ENCODE measurements at places on chromosomes 5 and 9.
A peak's percentile ranks its signal among the peaks of the same experiment; 100 is the strongest.

DNA sequence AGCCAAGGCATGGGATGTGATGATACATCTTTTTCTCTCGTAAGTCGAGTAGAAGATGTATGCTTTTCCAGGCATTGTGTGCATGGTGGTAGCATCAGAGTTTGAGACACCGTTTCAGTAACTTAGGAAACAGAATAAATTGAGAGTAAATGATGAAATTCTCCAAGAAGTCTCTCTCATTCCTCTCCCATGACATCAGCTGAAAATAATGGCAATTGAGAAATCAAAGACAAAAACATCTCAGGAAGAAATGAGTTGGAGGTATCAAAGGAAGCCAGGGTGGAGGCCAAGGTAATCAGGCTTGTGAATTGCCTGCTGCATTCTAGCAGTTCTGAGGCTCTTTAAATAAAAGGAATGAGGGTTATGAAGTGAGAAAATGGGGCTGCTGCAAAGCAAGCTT, 53.9 kb downstream of the SGCD start:
- DNase-seq, result no peak

DNA sequence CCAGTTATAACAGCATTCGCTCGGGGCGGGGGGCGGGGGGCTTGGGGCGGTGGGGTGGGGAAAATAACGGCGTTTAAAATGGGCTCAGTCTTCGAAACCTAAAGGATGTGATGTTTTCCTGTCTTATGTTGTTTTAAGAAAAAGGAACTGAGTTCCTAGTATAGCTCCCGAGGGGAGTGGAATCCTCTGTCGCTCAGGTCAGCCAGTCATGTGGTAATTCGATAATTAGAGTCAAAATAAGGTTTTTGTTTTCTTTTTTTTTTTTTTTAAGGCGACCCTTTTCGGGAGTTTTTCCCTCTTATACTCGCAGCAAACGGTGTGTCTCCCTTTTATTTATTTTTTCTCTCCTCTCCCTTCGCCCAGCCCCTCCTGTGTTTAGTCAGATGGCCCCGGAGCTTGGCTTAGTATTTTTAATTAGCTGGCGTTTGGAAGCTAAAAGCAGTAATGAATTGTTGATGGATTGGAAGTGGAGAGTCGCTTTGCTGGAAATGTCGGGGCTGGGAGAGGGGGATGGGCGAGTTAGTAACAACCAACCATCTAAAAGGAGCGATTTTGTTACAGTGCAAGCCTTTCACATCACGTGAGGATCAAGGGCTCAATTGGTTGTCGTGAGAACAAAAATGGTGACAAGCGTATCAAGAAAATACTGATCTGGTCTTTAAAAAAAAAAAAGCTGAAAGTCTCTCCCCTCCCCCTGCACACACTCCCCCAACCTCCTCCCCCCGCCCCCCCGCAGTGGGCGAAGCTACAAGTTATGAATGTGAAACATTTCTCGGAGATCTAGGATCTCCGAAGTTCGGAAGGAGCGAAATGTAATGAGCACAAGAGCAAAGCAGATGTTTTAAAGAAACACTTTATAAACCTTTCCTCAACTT, 714 bp upstream of the ZNF608 start:
- DNase-seq, result peak; percentile 56

GRCh38 chr9:23219471-23219870, 606.6 kb downstream of the ELAVL2 start:
- DNase-seq, result no peak

- no peak for DNase-seq
Measured at GRCh38 chr9:104905931-104906330, 22.0 kb downstream of the ABCA1 start.

GRCh38 chr9:21331676-21332402, 3.4 kb downstream of the KLHL9 start:
- no peak for DNase-seq
